ENCODE measurements at places on chromosomes 5 and 9.

GRCh38 chr9:119884438-119884837, 515.2 kb upstream of the BRINP1 start:
- DNase-seq: no peak

DNA sequence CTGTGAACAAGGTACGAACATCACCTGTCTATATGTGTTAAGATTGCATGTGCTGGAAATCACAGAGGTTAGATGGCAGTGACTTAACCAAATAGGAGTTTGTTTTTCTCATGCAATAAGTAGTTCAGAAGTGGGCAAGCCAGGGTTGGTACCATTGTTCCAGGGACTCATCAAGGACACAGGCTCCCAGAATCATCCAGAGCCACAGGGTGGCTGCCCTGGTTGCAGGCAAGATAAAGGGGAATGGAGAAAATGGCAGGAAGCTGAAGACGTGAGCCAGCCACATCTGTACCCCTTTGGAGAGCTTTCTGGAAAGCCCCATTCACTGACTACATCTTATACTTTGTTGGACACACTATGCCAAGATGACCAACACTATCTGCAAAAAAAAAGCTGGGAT, 126.0 kb upstream of the IL12B start:
- DNase-seq: no peak

GRCh38 chr5:139481122-139481533, 1.4 kb downstream of the STING1 start:
- DNase-seq: no peak

- DNase-seq: no peak
These were observed 68.4 kb upstream of the RPS23 start for GRCh38 chr5:82346399-82347165.

DNA sequence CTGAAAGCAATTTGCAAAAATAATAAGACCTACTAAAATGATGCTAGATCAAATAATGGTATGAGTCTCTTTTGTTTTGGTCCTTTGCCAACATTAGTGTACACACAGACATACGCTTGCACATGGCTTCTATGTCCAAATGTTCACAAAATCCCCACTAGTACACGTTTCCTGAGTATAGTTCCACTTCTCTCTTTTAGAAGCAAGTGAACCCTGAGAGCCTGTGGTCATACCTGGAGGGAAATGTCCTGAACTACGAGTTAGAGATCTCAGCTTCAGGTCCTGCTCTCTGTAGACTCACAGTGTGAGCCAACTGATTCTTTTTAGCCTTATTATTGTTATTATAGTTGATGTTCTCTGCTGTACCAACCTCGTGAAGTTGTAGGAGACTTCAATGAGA, 47.3 kb upstream of the ACTBL2 start:
- DNase-seq: no peak

DNA sequence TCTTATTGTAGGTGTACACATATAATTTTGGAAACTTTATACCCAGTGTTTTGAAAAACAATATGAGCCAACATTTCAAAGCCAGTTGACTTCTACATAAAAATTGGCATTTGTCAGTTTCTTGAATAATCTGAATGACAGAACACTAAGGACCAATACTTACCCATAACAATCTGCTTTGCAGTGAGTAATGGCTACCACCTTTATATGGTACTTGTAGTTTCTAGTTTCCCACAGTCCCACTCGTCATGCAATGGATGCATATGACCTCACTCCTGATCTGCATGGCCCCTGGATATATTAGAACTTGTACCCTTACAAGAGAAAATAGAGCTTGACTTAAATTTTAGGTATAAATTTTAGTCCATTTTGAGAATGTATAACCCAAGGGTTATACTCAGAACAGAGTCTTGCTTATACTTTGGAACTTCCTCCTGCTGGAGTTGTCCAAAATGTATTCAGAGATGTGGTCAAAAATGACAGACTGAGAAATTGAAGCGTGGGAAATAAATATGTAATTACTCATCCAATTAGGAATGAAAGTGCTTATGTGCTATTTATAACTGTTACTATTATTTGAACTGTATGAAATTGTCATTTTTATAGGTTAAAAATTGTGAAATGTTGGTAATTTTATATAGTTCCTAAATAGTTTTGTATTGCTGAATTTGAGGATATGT, 19.5 kb downstream of the XRCC4 start:
- DNase-seq: no peak

GRCh38 chr5:159811712-159812111, 104.6 kb upstream of the ADRA1B start:
- DNase-seq: no peak

DNA sequence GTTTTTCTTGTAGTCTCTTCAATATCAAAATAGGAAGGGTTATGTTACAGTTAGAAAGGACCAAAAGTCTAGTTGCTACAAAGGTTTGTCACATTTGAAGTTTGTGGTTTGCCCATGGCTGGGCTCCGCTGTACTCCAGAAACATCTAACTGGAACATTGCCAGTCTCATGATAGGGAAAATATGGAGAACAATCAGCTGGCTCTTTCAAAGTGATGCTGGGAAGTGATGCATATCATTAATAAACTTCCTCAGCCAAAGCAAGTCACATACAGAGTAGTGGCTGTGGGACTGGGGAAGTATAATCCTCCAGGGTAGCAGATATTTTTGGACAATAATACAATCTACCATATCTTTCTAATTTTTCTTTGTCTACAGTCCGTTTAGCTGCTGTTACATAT, 8.8 kb downstream of the BTF3 start:
- DNase-seq: no peak

GRCh38 chr5:131224387-131225201, 39.3 kb upstream of the CDC42SE2 start:
- DNase-seq: no peak

GRCh38 chr5:122220511-122220910, 91.2 kb downstream of the ZNF474 start:
- DNase-seq: no peak

- DNase-seq: no peak
These were observed 145.3 kb upstream of the ZNF462 start for GRCh38 chr9:106717686-106718085.

DNA sequence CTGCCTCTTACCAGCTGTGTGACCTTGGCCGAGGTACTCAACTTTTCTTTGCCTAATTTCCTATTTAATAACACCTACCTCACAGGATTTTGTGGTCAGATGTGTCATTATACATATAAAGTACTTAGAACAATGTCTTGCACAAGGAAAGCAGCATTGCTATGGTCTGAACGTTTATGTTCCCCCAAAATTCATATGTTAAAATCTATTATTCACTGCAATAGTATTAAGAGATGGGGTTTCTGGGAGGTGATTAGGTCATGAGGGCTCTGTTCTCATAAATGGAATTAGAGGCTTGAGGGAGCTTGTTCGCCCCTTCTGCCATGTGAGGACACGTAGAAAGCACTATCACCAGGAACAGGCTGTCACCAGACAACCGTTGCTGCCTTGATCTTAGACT, 10.9 kb upstream of the RNF145 start:
- DNase-seq: no peak

DNA sequence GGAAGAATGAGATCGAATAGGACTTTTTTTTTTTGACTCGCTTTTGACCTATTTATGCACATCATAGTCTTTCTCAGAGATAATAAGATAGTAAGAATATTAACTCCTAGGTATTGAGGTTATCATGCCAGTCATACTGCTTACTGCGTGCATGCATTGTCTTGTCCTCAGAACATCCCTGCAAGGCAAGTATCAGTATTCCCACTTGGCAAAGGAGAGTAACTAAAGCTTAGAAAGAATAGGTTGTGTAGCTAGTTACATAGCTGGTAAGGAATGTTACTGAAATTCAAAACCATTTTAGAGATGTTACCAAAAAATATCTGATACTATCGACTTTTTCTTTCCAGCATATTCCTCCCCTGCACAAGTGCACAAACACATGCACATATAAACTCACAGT, 296.1 kb upstream of the CLINT1 start:
- DNase-seq: no peak

- DNase-seq: peak; percentile 12
These were observed at the start of gene ARID3C for GRCh38 chr9:34628656-34629490. ARID3C (minus strand) TSS chr9:34629066; CDS start chr9:34628014, 1,052 bp downstream.

DNA sequence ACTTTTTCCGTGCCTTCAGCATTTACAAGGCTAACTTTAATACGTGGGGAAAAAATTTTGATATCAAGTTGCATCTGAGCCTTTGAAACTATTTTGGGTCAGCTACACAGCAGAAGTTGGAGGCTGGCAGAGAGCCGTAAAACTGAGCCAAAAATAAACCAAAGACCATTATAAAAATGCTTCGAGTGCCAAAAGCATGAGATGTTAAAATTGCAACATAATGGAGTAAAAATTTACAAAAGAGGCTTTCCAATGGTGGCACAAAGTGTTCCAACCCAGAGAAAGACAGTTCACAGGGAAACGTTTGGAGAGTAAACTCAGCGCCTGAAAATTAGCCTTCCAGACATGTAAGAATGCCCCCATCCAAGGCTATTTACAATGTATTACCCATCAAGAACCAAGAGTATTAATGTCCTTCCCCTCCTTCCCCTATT, 190.3 kb downstream of the TLE1 start:
- DNase-seq: no peak

- no peak for DNase-seq
These were observed 141.6 kb upstream of the SPRY4 start for GRCh38 chr5:142466195-142466971.

- no peak for DNase-seq
These were observed 102.6 kb downstream of the DAB2IP start for GRCh38 chr9:121753802-121754654.

GRCh38 chr5:37704406-37704805, 135.4 kb downstream of the GDNF start:
- no peak for DNase-seq

- DNase-seq: no peak
These were observed 29.7 kb downstream of the CNOT6 start for GRCh38 chr5:180523629-180524466.

GRCh38 chr5:111133436-111133751, 41.2 kb downstream of the WDR36 start:
- no peak for DNase-seq

GRCh38 chr5:12017007-12017406, 112.8 kb upstream of the CTNND2 start:
- no peak for DNase-seq

- no peak for DNase-seq
These were observed 78.4 kb upstream of the PAPPA start for GRCh38 chr9:116075191-116075590.

- no peak for DNase-seq
These were observed 536.6 kb downstream of the PDE4D start for GRCh38 chr5:59356813-59357380.

DNA sequence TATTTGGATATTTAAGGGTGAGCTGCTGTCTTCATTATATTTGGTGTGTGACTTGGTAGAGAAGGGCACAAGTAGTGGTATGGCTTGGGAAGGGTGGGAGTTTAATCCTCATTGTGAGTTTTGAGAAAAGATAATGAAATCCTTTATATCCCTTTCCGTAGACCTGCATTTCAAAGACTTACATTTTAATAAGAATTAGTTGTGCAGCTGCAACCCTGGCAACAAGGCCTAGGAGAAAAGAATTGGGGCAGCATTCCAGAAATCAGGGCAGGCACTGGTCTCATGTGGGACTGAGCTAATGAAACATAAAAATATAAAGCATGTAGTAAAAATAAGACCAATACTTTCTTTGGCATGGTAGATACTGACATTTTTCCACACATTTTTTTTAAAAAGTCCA, 60.5 kb downstream of the CDC42SE2 start:
- DNase-seq: no peak

- DNase-seq: no peak
These were observed 533.3 kb downstream of the LRRC70 start for GRCh38 chr5:63111891-63112290.

GRCh38 chr9:131879911-131880290, 140.0 kb upstream of the RAPGEF1 start:
- no peak for DNase-seq

- DNase-seq: no peak
These were observed 148.5 kb downstream of the KIAA0825 start for GRCh38 chr5:94469894-94470329.

DNA sequence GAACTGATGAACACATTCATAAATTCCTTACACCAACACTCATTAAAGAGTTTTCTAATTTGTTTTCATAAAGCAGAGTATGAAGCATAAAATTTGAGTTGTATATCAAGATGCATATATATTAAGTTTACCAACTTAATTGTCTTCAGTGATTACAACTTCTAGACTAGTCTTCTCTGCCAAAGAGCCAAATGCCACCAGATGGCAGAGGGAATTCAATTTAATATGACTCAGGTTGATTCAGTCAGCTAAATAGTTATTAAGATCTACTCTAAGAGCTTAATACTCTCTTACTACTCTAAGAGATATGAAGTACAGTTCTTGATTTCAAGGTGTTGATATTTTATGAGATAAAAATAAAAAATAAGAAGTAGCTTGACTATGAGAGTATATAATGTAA, 53.4 kb downstream of the CDH10 start:
- no peak for DNase-seq

- no peak for DNase-seq
These were observed 11.4 kb downstream of the SHB start for GRCh38 chr9:38057416-38058195.

GRCh38 chr9:20358207-20358606, 264.1 kb downstream of the MLLT3 start:
- DNase-seq: no peak

- DNase-seq: no peak
These were observed 106.0 kb downstream of the ENC1 start for GRCh38 chr5:74534397-74535129.

DNA sequence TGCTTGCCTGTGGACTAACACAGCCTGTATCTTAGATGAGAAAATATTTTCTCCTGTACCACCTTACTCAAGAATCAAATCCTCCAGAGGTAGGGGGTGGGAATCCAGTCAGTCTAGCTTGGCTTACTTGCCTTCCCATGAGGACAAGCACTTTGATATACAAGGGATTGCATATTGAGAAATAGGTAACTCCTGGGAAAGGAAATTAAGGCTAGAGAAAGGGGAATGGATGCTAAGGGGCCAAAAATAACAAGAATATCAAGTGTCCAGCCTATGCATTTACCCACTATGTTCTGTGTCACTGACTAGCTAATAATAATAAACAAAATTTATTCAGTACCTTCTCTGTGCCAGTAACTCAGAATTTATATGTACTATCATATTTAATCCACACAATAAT, 21.4 kb upstream of the SNX2 start:
- no peak for DNase-seq

GRCh38 chr5:101585366-101585765, 682.3 kb upstream of the ST8SIA4 start:
- no peak for DNase-seq

GRCh38 chr9:92147030-92147851, 32.0 kb upstream of the SPTLC1 start:
- DNase-seq: no peak

GRCh38 chr9:71910650-71911060, 338 bp downstream of the ABHD17B start:
- DNase-seq: peak; percentile 1

DNA sequence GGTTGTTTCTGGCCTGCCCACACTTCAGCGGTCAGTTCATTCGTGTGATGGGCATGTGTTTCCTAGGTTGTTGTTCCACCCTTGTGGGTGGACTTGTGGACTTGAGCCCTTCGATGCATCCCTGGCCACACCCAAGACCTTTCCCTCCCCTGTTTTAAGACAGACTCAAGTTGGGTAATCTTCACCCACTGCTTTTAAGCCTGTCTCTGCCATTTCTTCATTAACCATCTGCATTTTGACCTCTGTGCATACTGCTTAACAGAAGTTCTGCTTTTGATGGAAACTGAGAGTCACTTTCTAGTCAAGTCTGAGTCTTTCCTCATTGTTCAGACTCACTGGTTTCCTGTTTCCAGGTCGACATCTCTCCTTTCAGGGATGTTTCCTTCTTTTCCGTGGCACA, 233.7 kb downstream of the ARHGEF28 start:
- DNase-seq: no peak
